Pons (tissue), 1 donor: ENCODE measurements at places on chromosomes 5 and 9.
A peak's percentile ranks its signal among the peaks of the same experiment; 100 is the strongest.

DNA sequence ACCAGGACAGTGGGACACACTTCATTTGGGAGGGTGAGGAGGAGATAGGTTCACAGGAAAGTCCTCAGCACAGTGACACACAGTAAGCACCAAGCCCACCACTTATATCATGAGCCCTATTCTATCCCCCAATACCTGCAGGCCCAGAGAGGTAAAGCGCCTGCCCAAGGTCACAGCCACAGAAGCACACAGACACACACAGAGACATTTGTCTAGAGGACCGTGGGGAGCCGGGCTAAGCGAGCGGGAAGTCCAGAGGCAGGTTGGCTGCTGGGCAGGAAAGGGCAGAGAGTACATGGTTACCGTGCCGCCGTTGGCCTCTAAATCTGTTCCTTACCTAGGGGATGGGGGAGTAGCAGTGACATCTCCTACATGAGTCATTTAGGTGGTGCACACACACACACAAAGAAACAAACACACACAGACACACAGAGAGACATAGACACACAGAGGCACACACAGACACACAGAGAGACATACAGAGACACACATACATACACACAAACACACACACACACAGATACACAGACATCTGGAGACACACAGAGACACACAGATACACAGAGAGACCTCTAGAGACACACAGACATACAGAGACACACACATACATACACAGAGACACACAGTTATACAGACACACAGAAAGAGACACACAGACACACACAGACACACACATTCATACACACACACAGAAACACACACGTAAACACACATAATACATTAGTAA, 15.9 kb upstream of the DUSP1 start:
- DNase-seq: no peak

- no peak for DNase-seq
These were observed 28.4 kb downstream of the B4GALT1 start for GRCh38 chr9:33138768-33139167.

DNA sequence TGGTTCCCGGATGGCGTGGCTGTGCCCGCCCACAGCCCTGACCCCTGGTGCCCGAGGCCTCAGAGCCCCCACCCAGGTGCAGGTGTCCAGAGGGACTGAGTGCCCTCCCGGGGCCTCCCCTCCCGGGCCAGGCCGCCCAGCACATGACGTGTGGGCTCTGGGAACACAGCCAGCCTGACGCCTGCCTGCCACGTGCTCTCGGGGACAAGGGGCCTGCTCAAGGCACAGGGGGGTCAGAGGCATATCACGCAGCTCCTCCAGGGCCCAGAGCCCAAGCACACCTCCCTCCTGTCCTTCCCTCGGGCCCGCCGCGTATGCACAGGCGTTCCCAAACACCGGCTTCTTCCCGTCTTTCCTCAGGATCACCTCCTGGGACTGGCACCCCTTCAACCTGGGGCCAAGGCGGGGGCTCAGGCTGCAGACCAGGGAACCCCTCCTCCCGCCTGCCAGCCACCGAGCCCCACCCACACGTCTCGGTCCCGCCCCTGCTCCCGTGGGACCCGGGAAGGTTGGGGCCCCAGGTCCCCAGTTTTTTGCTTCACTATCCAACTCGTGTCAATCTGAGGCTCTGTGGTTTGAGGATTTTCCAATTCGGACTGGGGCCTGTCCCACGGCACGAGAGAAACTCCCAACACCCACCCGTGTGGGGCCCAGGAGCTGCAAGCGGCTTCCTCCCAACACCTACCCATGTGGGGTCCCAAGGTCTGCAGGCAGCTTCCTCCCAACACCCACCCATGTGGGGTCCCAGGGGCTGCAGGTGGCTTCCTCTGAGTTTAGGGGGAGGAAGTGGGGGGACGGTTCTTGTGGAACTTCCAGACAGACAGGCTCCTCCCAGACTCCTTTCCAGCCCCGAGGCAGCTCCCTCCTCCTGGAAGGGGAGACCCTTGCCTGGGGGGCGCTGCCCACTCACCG, 1.5 kb downstream of the LCN10 start:
- DNase-seq: no peak

- DNase-seq: no peak
These were observed 15.6 kb downstream of the VCAN start for GRCh38 chr5:83487155-83487554.

DNA sequence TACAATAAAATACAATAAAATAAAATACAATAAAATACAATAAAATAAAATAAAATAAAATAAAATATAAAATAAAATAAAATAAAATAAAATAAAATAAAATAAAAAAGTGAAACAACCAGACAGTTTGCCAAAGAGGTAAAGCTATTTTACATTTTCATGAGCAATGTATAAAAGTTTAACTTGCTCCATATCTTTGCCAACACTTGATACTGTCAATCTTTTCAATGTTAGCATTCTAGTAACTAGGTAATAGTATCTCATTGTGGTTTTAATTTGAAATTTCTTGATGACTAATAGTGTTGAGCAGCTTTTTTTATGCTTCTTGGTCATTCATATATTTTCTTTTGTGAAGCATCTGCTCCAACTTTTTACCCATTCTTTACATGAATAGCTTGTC, 17.3 kb downstream of the TTC33 start:
- DNase-seq: no peak

GRCh38 chr9:106934442-106935238, 71.7 kb downstream of the ZNF462 start:
- DNase-seq: no peak

DNA sequence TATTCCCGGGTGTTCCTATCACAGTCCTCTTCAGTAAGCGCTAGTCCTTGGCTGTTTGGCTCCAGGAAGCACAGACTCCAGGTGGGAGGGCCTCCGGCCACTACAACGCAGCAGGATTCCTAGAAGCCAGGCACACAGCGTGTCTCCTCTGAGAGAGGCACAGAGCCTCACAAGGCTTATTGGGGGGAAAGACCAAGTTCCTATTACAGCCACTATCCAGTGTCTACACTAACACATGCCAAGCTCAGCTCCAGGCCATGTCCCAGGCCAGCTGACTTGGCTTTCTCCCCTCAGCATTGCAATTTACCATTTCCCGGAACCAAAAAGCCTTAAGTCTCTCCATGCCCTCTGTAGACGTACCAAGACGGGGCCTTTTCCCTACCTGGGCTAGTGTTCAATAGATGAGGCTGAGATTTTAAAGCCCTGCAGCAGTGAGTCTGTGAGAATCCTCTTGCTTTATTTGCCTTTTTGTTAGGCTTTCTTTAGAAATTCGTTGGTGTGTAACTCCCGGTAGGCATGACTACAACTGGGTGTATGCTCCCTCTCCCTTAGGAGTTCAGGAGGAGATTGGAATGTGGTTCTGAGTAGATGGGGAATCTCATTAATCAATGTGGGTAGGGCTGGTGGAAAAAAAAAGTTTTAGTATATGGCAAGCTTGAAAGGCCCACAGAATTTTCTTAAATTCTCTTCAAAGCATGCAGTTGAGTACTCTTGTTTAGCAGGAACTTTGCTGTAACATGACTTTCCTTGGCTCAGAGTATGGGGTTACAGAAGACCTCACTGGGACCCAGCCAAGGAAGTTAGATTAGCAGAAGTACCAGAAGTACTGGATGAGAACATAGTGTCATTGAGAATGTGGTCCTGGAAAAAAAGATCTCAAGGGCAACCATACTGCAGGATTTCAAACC, 84.3 kb upstream of the SLC1A3 start:
- DNase-seq: no peak

DNA sequence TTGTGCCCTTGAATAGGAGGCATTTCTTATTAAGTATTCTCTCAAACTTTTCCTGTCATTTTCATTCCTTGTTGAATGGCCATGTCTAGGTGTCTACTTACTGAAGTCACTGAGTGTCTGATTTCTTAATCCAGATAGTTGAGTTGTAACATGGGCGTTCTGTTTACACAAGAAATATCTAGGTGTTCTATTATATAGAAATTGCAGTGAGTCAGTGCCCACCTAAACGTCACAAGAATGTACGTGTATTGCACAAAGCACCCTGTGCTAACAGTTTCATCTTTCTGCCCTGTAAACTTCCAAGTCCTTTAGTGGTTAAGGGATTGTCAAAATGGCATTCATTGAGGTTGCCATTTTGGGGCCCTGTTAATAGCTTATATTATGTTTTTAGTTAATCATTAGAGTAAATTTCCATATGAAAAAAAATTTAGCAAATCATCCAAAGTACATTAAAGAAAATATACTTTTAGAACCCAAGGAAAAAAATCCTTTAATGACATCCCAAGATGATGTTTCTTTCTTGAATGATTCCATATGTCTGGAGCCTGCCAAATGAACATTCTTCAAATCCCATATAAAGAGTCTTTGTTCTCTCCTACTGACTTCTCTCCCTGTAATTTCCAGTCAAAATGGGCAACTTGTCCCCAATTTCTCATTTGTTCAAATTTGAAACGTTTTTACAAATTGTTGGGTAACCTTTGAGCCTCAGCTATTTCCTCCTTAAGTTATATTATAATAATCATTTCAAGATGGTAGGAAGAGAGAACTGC, 114.2 kb downstream of the GOLPH3 start:
- no peak for DNase-seq

DNA sequence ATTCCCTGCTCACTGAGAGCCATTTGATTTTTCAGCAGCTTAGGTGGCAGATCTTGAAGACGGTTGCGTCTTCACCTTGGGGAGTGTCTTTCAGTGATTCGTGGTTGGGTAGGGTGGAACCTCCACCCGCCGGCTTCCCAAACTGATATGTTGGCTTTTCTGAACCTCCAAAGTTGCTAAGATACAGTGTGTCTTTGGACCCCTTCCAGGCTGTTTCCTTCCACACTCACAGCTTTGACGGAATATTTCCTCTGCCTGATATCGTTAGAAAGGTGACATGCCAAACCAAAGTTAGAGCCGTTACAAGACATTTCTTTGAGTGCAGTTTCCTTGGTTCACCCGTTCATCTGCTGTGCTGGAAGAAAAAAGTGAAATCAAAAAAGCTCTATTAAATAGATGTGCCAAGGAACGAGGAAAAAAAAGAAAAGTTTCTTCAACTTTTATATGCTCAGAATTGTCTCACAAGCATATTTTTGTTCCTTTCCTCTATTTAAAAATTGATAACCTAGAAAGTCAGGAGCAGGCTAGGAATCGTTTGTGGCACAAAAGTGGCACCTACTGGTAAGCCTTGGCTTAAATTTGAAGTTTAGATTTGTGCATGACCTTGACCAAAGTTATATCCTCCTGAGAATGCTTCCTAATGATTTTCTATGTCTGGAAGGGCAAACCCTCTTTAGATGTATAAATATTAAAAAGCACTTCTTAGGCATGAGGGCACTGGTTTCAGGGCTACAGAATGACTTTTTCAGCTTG, 270.7 kb upstream of the WWC1 start:
- peak; percentile 17 for DNase-seq

DNA sequence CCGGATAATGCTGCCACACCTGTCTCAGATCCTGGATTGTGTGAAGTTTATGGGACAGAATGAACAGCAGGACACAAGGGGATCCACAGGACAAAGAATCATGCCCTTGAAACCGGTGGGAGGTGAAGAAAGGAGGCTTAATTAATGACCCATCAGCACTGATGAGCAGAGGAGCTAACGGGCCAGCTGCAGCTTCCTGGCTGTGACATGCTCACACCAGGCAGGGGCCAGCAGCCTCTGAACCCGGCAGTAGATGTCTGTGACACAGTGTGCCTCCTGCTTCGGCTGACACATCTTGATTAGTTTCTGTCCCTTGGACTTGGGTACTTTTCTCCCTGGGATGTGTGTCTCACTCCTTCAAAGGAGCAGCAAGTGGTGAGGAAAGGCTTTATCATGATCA, 328.8 kb upstream of the BRINP1 start:
- no peak for DNase-seq

DNA sequence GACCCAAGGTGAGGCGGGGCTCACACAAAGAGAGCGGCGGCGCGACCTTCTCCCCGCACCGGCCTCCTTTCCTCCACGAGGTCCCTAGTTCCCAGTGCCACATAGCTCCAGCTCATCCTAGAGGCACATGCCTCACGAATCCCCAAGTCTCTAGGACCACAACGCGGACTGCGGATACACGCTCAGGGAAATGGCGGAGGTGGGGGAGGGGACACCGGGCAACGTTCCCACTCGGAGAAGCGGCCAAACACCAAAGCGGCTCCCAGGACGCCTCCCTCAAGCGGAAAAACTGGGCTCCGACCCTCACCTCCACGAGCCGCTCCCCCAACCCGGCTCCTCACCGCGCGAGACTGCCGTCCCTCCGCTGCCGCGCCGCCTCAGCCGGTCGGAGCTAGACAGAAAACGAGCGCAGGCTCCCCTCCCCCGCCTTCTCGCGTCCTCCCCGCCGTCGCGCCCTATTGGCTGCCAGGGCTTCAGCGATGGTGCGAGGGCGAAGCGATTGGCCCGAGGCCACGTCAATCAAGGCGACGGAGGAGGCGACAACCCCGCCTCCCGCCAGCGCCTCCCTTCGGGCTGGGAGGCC, at the start of gene HNRNPK:
Gene HNRNPK (minus strand): TSS at position 404 of the 583 bp plus-strand sequence. CDS start 1,963 bp downstream, outside the sequence.
- DNase-seq: peak; percentile 97

- no peak for DNase-seq
These were observed 424.0 kb upstream of the RGMB start for GRCh38 chr5:98349251-98349989.

- DNase-seq: no peak
These were observed 26.5 kb downstream of the B4GALT1 start for GRCh38 chr9:33140401-33141360.

DNA sequence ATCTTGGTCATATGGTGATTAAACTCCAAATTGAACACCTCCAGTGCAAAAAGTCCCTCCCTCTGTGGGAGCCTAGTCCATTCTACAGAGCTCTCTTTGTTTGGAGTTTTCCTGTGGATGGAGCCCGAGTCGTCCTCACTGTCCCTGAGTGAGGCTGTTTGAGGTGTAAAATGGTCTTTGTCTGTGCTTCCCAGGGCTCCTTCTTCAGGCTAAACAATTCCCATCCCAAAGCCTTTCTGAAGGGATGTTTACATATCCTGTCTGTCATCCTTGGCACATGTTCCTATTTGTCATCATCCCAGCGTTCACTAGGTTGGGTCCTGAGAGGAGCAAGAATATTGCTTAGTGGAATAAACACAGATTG, 68.9 kb downstream of the COL27A1 start:
- DNase-seq: peak; percentile 1

DNA sequence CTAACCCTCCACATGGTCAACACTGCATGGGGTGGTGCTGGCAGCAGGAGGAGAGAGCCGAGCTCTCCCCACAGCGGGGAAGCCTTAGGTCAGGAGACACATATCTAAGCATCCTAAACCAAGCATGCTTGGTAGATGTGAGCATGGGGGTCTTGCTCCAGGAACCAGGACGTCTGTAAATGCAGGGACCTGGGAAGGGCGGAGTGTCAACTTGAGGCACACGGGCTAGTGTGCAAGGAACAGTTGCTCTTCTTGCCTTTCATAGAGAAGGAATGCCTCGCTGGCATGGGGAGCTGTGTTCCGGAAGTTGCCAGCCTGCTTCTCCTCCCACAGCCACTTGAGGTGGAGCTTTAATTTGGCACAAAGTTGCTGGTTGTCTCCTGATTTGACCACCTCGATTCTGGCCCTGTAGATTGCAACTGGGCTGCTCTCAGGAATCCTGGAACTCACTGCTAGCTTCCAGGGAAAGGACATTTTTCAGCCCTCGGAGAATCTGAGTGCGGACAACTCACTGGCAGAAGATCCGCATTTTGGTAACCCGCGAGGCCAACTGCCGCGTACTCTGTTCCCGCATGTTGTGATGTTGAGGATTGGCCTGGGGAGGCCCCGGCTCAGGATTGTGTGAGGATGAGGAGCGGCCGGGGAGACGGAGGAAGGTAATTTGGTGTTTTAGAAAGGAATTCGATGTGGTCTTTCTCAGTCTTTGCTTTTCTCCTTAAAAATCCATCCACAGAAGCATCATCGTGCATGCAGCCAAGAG, 370.3 kb upstream of the IRX1 start:
- no peak for DNase-seq
